ENCODE measurements at places on chromosomes 1 and 21.
A peak's percentile ranks its signal among the peaks of the same experiment; 100 is the strongest.

DNA sequence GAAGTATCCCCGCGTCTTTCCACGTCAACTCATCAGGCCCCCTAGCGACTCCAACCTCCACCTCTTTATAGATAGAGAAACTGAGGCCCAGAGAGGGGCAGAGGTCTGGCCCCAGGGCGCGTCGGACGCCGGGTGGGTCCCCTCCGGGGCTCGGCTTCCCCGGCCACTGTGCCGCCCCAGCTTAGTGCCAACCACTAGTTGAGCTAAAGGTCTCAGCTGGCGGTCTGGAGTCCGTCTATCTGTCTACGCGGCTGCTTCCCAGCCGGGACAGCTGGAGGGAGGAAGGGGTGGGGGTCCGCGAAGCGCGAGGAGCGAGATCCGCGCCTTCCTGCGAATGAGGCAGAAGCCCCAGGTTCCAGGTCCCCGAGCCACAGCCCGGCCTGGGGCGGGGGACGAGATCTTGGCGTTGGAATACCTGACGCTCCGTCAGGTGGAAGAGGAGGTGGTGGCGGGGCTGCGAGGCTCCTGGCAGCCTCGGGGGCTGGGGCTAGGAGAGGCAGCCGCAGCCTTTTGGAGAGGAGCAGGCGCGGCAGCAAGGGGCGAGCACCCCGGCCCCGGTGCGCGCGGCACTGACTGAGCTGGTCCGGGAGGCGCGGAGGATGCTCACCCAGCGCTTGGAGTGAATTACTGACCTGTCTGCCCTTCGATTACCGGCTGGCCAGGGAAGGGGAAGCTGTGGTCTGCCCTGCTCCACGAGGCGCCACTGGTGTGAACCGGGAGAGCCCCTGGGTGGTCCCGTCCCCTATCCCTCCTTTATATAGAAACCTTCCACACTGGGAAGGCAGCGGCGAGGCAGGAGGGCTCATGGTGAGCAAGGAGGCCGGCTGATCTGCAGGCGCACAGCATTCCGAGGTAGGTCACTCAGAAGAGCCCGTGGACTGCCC is 937 bp downstream of the PODN start:
- DNase-seq: no peak

- DNase-seq: no peak
Observed at GRCh38 chr1:44790968-44791801, 3.2 kb upstream of the BEST4 start.

DNA sequence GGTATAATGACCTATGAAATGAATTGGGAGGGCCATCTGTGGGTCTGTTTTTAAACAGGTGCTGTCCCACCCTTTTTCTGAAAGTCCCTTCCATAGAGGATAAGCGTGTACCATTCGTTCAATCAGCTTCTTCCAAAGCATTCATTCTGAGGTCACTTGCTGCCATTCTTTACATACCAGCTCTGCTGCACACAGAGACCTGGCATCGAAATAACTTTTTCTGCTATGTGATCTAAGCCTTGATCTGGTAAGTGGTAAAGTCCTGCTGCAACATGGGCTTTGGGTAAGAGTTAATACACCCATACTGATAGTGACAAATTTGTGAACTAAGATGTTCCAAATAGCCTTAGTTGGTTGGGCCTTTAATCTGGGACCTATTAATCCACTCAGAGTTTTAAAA is 38.9 kb downstream of the DR1 start:
- DNase-seq: no peak

- peak; percentile 80 for DNase-seq
Observed at GRCh38 chr1:181166377-181167196, 78.1 kb downstream of the IER5 start.

DNA sequence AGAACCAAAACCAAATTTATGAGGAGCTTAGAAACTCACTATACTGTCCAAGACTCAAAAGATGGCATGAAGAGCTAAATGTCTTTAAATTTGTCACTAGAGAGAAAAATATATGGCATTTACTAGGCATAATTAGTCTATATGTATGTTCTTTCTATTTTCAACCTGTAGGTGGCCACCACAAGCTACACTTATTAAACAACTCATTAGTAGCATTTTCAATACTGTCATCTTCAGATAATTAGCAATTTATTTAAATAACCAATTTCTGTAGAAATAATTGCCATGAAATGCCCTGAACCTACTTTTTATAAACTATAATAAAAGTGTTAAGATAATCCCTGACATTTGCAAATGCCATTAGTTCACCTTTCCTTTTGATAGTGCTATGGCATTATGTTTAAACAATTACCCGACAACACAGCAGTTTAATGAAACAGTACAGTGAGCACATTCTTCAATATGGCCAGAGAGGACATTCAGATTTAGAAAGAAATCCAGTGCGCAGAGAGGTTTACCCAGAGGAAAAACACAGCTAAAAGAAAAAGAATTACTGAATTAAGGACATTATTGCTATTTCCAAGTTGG is 522.5 kb downstream of the PTBP2 start:
- DNase-seq: no peak

DNA sequence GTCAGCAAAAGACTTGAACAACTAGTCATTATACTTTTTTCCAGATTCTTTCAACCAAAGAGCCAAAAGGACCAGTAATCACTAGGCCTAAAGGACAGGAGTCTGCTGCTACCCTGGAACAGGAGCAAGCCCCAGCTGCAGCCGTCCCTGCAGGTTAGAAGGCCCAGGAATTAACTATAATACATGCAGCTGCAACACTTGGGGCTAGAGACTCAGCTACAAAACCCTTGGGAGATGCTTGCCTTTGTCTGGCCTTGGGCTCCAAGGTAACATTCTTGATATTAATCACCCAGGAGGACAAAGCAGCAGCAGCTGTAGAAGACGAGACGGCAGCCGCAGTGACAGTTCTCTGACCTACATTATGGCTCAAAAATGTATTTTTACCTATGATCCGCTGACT is 841.2 kb upstream of the ADGRL4 start:
- no peak for DNase-seq

DNA sequence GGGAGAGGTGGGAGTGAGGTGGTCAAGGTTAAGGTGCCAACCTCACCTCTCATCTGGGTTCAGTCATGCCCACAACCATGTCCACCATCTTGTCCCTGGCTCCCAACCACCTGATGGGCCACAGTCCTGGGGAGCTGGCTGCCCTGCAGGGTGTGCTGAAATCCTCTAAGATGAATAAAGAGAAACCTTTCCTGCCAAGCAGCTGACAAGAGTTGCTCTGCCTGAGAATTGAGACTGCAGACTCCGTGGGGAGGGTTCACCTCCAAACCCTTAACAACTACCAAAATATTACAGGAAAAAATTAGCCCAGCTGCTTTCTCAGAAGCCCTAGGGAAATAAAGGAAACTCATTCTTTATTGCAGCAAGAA is 15.2 kb upstream of the FGR start:
- no peak for DNase-seq

GRCh38 chr1:183901748-183902330 is 96.9 kb downstream of the RGL1 start:
- no peak for DNase-seq

- DNase-seq: no peak
Observed at GRCh38 chr21:31284797-31285397, 59.2 kb downstream of the TIAM1 start.

DNA sequence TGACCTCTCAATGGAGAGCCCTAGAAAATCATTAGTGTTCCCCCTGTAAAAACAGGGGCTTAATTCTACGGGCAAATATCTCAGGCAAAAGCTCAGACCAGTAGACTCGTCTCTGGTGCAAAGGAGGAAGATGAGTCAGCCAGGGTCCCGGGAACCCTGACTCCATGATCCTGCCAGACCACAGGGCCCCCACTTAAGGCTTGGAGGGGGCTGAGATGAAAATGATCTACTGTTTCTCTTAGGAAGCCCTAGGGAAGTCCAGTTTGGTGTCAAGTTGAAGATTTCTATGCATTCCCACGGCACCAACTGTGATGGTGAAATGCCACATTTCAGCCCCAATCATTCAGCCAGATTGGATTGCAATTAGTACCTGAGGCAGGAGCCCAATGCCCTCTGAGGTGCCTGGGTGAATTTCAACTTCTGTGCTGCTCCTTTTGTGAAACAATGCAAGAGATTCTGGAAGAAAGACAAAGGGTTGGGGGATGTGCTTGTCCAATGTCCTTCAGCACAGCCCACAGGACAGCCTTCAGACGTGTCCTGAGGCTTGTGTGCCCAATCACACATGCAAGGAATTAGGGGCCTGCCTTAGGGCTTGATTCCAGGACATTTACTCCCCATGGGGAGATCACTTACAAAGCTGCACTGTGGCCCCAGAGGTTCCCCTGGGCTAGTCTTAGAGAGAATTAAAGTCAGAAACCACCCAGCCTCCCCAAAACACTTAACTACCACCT is 18.1 kb downstream of the NAV1 start:
- DNase-seq: no peak

DNA sequence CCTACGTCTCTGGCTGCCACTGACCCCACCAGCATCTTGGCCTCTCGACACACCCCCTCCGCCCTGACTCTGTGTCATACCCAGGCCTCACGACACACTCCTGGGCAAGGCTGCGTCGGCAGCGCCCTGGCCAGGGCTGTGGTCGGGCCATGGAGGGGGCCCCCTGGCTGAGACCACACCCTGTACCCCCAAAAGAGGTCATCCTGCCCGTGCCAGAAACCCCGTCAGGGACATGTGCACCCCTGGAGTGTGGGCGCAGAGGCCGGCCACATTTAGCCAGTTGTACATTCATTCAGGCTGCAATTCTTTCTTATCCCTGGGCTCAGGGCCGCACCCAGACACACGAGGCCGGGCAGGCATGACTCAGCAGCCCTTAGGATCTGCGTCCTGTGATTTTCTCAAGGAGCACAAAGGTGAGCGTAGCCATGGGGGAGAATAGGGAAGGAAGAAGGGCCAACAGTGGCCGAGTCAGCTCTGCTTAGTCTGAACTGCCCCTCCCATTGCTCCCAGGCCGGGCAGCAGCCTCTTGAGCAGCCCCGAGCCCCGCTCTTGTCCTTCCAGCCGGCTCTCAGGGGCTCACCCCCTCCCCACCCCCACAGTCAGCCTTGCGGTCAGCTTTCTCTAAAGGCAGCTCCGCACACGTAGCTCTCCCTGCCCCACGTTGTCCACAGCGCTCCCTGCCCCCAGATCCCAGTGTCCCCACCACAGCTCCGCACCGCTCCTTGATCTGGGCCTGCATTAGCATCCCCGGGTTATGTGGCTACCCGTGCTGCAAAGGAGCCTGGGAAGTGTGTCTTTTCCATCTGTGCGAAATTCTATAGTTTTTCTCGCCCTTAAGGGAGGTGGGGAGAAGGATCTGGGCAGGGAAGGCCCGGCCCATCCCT is 7.9 kb downstream of the CSTB start:
- DNase-seq: no peak

DNA sequence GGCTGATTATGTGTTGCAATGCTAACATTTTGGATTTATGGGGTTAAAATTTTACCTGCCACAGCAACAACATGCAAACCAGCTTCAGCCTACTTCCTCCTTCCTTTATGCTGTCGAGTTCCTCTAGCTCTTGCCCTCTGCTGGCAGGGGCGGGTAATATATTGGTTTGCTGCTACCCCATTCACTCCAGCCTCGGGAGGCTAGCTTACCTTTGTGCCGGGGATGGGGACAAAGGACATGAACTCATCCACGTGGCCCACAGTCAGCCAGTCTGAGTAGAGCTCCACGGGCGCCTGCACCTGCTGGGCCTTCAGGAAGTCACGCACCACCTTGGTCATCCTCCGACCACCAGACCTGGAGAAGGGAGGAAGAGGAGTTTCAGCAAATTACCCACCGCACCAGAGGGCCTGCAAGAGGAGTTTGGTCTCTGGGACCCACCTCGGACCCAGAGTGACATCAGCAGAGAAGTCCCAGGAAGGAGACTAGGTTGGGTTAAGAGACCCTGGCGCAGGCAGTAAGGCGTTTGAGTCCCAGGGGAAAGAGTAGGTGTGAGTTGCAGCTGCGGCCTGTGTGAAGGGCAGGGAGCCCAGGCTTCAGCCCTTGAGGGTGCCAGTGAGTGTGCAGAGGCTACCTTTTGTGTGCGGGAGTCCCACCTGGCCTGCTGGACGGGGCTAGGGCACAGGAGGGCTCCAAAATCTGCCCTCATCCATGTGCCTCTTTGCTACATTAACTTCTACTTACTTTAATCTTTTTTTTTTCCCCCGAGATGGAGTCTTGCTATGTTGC is 21.8 kb upstream of the SDHB start:
- DNase-seq: no peak

DNA sequence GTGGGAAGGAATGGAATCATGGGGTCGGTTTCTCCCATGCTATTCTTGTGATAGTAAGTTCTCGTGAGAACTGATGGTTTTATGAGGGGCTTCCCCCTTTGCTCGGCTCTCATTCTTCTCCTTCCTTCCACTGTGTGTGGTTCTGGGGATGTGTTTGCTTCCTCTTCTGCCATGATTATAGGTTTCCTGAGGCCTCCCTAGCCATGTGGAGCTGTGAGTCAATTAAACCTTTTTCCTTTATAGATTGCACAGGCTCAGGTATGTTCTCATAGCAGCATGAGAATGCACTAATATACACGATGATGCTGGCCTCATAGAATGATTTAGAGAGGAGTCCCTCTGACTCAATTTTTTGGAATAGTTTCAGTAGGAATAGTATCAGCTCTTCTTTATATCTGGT is 195.4 kb upstream of the IVNS1ABP start:
- no peak for DNase-seq

DNA sequence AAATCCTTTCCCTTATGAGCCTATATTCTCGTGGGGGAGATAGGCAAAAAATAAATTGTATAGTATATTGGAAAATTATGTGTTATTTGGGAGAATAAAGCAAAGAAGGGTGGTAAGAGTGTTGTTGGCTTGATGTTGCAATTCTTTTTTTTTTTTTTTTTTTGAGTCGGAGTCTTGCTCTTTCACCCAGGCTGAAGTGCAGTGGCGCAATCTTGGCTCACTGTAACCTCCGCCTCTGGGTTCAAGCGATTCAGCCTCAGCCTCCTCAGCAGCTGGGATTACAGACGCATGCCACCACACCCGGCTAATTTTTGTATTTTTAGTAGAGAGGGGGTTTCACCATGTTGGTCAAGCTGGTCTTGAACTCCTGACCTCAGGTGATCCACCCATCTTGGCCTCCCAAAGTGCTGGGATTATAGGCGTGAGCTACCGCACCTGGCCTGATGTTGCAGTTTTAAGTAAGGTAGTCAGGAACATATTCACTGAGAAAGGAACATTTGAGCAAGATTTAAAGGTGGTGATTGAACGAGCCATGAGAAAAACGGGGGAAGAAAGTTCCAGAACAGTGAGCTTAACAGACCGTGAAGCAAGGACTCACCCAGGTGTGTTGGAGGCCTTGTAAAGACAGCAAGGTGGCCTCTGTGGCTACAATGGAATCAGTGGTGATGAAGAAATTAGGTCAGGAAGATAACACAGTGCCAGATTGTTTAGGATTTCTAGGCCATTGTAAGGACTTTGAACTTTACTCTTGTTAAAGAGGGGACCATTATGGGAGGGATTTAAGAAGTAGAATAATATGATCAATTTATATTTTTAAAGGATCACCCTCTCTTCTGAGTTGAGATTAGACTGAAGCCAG is 45.8 kb downstream of the RPRD2 start:
- no peak for DNase-seq

Measured in CD4-positive, alpha-beta T cell treated with Interleukin-10 for 1 hour (primary cell).